ENCODE measurements at places on chromosomes 1 and 21.
A peak's percentile ranks its signal among the peaks of the same experiment; 100 is the strongest.

DNA sequence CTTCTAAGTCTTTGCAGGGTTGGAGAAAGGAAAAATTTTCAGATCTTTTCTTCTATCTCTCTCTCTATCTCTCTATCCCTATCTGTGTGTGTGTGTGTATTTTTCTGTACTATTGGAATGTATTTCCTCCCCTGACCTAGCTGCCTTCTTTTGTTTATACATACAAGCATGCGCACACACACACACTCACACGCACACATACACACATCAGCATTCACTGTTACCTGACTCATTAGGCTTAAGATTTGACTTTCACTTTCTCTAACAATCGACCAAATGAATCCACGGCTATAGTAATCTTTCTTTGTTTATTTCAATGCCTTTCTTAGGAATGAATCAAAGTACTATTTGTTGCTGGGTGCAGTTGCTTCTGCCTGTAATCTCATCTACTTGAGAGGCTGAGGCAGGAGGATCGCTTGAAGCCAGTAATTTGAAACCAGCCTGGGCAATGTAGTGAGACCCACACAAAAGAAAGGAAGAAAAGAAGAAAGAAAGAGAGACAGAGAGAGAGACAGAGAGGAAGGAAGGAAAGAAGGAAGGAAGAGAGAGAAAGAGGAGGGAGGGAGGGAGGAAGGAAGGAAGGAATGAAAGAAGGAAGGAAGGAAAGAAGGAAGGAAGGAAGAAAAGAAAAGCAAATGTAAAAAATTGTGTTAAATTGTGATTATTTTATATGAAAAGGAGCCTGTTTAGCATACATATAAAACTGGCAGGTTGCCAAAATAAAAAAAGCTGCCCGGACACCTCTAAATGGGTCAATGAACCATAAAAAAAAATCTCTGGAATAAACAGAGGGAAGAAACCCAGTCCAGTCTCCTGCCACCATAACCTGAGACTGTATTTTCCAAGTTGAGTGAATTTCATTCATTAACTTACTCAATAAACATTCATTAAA, 206.8 kb downstream of the ZNF326 start:
- DNase-seq, result no peak

DNA sequence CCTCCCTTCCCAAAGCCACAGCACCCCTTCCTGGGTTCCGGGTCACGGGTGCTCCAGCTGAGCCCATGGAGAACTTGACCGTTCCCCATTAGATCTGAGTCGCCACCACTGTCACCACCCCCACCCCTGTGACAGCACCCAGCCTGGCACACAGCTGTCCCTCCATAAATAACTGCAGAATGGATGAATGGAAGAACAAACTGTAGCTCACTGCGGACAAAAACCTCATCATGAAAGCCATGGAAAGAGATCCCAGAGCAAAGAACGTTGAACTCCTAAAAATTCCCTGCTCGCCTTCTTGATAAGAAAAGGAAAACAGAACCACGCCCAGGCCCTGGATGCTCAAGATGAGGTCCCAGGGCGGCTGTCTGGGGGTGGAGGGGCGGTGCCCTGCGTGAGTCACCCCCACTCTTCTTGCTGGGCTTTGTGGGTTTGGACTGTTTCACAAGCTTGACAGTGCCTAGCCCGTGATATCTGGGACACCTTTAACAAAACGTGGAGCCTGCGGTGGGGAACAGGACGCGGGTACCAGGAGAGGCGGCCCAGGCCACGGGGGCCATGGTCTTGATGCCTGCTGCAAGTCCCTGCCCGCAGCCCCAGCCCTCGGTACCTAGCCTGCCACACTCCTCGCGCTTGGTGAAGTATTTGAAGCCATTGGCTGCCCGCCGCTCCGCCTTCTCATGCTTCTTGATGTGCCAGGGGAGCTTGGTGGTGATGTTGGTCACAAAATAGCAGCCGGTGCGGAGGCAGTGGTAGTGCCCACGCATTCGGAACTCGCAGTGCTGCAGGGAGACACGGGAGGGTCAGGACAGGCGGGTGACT, 151.9 kb downstream of the CASZ1 start:
- no peak for DNase-seq

GRCh38 chr1:145991735-145992412, 4.5 kb downstream of the TXNIP start:
- DNase-seq, result peak; percentile 19

DNA sequence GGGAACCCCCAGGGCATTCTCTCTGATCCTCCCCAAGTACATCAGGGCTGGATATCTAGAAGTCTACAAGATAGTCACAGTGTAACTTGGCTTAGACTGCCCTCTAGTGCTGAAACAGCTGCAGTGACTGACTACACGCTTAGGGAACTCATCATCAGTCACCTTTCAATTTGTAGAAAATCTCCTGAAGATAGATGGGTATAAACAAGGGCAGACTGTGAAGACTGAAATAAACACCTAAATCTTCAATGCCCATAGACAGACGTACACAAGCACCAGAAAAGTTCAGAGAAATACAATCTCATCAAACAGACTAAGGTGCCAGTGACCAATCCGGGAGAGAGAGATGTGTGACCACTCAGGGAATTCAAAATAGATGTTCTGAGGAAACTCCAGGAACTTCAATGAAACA, 46.6 kb downstream of the PACC1 start:
- DNase-seq, result peak; percentile 87

DNA sequence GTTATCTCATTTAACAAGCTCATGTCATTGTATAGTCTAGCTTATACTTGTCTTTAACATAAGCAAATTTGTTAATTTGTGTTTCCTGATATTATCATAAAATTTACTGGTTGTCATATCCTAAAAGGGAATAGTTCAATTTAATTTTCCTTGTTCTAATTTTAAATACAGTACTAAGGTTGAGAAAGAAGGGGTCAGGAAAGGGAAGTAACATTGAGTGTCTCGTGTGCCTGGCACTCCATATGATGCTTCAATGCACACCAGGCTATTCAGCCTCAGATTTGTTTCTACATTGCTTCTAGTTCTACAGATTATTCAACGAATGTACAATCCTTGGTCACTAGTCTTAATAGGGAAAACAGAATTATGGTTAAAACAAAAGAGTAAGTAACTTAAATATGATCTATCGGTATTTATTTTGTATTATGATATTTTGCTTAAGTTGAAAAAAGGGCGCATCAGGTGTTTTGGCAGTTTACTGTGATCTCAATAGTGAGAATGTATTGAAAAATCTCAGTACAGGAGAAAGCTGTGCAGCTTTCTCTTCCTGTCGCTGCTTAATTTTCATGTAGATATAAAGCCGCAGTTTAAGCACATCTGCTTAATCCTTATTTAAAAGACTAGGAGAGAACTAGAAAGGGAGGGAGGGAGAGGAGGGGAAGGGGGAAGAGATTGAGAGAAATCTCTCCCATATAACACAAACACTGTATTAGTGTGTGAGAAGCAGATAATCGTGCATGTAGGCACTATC, 13.0 kb downstream of the PTPRC start:
- DNase-seq, result peak; percentile 50
